ENCODE measurements at places on chromosomes 3 and 15. TPM values are rescaled to one million over a fixed set of nuclear protein-coding genes. Genes with fewer than 3 reads are reported as not detected.
A peak's percentile ranks its signal among the peaks of the same experiment; 100 is the strongest.

Gene P2RY1
- total RNA-seq = under 0.01 TPM

- peak; percentile 76 for DNase-seq
Measured at GRCh38 chr3:45218578-45219390, 7.3 kb downstream of the TMEM158 start.

- DNase-seq = no peak
Measured at GRCh38 chr3:118292841-118293240, 741.8 kb downstream of the IGSF11 start.

GRCh38 chr3:55474213-55474632 is 12.9 kb downstream of the WNT5A start:
- no peak for DNase-seq

DNA sequence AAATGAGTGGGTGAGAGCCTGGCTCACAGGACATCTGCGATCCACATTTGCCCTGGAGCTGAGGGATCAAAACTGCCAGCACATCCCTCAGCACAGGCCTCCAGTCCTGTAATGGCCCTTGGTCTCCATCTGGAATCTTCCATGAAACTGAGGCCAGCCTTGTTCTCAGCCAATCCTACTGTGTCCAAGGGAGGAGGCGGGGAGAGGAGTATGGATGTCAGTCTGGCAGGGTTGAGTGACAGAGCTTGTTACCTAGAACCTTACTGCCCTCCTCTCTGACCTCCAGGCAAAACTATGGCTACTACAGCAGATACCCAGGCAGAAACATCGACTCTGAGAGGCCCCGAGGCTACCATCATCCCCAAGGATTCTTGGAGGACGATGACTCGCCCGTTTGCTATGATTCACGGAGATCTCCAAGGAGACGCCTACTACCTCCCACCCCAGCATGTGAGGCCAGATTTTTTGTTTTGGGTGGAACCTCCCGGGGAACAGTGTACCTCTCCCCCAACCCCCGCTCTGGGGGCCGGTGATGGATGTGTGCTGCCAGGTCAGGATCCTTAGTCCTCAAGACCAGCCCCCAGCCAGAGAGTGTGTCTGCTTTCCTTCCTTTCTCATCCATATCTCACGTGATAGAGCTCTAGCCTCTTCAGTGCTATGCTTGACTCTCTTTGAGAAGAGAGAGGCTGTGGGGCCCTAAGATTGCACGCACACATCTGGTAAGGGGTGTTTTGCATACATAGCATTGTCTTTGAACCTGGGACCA is 41.3 kb downstream of the CHDH start:
- peak; percentile 80 for DNase-seq

- no peak for DNase-seq
Measured at GRCh38 chr15:90889313-90889730, 5.0 kb downstream of the FES start.

DNA sequence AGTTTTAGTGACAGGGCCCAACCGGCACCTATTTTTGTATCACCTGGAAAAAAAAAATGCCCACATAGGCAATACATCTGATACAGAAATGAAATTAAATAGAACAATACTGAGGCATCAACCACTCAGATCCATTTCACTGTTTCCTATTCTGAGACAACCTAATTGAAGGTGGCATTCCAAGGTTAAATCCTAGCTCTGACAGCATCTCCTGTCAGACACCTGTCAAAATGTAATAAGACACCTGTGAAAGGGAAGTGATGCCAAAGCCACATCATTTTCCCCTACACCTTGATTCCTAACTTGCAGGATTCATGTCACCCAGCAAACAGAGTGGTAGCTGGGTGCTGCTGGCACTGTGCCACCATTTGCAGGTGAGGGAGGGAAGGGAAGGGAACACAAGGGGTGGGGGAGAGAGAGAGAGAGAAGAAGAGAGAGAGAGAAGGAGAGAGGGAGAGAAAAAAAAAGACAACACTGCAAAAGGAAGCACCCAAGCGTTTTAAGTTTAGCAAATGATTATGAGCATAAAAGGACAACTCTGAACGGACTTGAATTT is 1044.6 kb upstream of the CFAP20DC start:
- no peak for DNase-seq

GRCh38 chr3:38118421-38119247 is 18.3 kb downstream of the ACAA1 start:
- no peak for DNase-seq

- peak; percentile 61 for DNase-seq
Measured at GRCh38 chr3:152236716-152237115, 32.0 kb upstream of the MBNL1 start.

DNA sequence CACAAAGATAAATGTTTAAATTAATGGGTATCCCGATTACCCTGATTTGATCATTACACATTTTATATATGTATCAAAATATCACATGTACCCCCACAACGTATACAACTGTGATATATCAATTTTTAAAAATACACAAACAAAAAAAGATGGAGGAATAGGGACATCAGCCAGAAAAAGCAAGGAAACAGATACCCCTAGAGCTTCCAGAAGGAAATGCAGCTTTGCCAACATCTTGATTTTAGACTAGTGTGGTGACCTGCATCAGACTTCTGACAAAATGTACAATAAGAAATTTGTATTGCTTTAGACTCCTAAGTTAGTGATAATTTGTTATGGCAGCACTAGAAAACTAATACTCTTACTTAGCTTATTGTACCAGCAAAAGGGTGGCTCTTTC is 483.8 kb downstream of the TUSC7 start:
- no peak for DNase-seq

DNA sequence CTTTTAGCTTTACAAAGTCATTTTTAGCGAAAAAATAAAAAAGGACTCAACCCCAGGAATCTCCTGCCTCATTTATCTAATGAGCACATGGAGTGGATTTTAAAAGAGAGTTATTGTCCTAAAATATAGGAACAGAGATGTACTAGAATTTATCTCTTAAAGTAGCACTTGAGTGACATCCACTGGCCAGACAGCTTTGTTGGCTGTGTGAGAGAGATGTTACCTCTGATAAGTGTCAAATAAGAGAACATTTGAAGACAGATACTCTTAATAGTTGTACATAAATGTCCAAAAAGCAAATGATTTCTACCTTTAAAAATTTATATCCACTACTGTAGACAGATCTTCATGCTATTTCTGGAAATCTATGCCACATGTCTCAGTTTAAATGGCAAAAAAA is 12.3 kb upstream of the MFSD1 start:
- peak; percentile 81 for DNase-seq

- no peak for DNase-seq
Measured at GRCh38 chr3:121362035-121362734, 183.6 kb downstream of the POLQ start.
